GM03348 (cell line): ENCODE measurements at places on chromosomes 16 and 17.
A peak's percentile ranks its signal among the peaks of the same experiment; 100 is the strongest.

- DNase-seq, result no peak
Measured at GRCh38 chr17:2048805-2049204, 6.1 kb upstream of the HIC1 start.

DNA sequence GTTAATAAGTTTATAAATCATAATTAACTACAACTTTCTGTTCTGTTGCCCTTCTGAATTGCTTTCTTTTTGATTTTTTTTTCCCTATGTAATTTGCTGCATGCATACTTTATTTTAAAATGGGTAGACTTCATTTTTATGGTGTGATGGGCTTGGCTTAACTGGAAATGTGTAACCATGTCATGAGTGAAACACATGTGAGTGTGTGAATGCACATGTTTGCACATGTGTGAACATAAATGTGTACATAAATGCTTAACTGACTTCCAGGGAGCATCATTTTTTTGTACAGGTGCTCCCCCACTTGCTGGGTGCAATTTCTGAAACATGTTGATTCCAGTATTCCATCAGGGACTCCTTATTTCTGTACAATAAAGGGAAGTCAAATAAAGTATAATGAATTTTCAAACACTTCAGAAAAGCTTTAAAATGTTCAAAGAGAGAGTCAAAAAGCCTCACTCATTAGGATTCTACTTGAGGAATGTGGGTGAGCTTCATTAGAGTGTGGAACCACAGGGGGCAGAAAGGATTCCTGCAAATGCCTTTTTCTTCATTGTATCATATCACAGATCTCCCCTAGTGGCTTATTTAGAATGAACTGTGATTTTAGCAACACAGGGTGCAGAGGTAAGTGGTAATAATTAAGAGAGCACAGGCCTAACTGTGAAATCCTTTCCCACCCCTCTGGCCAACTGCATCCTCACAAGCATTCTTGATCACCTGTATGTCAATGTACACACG is 31.7 kb upstream of the CDH11 start:
- no peak for DNase-seq

GRCh38 chr16:69240331-69240730 is 53.4 kb downstream of the SNTB2 start:
- DNase-seq, result peak; percentile 47

GRCh38 chr17:64278614-64279013 is 15.6 kb upstream of the TEX2 start:
- DNase-seq, result no peak

DNA sequence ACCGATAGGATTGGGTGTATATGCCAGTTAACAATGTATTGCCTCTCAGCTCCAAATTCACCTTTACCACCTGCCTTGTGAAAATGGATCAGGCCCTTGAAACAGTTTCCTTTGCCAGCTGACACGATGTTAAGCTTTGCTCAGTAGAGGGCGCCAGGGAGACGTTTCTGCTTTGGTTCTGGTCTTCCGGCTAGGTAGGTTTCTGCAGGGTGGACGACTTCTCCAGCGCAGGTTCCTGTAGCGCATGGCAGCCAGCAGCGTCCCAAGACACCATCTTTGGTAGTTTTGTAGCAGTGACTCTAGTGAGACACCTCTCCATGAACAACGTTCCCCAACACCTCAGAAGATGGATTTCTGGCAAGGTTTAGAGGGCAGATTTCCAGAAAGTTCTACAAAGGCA is 24.0 kb downstream of the SYCE1L start:
- no peak for DNase-seq

DNA sequence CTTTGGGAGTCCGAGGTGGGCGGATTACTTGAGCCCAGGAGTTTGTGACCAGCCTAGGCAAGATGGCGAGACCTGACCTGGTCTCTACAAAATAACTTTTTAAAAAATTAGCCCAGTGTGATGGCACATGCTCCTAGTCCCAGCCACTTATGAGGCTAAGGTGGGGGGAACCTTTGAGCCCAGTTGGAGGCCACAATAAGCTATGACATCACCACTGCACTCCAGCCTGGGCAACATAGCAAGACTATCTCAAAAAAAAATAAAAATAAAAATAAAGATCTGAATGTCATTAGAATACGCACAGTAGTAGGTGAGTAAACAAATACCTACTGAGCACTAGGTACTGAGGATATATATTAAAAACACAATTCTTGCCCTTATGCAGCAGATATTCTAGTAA is 3.1 kb downstream of the SIAH1 start:
- no peak for DNase-seq

GRCh38 chr16:80992676-80993293 is 13.9 kb downstream of the CMC2 start:
- no peak for DNase-seq
